ENCODE measurements at places on chromosomes 7 and 10.

DNA sequence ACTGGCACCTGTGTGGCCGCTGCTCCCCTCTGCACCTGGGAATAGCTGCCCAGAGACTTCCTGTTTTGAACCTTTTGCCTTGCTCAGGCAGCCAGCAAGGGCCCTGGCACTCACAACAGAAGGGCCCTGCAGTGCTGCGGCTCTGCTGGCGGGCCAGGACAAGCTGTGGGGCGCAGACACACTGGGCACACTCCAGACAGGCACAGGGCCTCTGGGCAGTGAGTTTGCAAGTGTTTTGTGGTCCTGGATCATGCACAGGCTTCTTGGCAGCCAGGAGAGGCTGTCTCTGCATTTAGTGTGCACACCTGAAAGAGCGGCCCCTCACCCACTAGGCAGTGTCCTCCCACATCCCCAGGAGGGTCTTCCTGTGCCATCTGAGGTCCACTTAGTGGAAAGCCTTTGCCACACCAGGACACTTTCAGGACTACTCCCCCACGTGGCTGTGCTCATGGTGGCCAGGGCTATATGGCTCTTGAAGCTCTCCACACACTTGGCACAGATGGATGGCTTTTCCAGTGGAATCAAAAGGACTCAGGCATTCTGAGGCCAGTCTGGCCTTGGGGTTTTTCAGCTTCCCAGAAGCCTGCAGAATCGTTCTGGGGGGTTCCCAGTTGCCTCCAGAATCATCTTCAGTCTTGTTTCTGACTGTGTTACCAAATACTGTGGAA is 5.0 kb upstream of the ATP6V0E2 start:
- DNase-seq = no peak

- no peak for DNase-seq
Observed at GRCh38 chr7:111763221-111763801, 201.0 kb upstream of the IMMP2L start.

- no peak for DNase-seq
Observed at GRCh38 chr7:28759475-28759971, 198.6 kb downstream of the TRIL start.

DNA sequence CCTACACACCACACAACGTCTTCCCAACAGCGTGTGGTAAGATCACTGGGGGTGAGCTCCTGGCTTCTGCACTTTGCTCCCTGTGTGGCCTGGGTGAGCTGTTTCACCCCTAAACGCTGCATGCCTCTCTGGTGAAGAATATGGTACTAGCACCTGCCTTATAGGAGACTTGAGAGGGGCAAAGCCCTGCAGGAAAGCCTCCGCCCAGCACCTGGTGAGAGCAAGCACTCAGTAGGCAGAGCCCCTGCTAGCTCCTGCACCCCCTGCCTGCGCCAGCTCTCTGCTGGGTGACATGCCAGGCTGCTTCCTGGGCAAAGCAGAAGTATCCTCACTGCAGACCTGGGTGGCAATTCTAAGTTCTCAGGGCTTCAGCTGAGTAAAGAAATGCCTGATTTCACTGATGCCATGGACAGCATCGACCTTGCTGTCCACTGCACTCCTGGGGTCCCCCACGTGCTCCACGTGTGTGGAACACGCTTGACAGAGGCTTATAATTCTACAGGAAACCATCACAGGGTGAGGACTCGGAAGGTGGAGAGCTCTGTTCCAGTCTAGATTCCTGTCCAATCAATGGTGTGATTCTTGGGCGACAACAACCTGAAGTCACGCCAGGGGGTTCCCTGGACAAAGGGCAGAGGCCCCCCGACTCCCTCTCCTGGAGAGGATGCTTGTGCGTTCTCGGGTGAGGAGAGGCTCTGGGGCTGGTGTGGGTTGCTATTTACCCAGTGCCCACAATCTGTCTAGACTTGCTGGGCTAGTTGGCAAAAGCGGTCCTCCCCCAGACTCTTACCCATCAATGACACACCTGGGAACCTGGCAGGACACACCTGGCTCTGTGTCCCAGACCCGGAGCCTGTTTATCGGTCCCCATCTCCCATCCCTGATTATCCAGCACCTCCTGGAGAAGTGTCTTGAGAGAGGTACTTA is 5.0 kb upstream of the CALML5 start:
- DNase-seq = no peak

DNA sequence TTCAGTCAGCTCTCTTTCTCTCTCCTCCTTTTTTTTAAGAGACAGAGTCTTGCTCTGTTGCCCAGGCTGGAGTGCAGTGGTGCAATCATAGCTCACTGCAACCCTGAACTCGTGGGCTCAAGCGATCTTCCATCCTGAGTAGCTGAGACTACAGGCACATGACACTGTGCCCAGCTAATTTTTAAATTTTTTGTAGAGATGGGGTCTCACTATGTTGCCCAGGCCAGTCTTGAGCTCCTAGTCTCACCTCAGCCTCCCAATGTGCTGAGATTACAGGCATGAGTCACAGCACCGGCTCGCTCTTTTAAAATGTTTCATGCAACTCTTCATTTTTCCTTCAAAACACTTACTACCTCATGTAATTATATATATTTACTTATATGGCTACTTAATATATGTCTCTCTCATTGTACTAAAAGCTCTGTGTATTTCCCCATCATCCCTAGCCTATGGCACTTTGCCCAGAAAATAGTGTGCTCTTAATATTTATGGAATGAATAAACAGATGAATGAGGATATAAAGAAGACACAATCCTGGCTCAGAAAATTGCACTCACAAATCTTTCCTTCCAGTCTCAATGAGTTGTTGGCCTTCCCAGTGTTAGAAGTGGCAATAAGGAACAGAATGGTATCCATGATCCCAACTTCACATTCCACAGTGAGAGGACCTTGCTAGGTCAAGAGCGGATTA is 33.9 kb downstream of the EBLN1 start:
- DNase-seq = no peak

DNA sequence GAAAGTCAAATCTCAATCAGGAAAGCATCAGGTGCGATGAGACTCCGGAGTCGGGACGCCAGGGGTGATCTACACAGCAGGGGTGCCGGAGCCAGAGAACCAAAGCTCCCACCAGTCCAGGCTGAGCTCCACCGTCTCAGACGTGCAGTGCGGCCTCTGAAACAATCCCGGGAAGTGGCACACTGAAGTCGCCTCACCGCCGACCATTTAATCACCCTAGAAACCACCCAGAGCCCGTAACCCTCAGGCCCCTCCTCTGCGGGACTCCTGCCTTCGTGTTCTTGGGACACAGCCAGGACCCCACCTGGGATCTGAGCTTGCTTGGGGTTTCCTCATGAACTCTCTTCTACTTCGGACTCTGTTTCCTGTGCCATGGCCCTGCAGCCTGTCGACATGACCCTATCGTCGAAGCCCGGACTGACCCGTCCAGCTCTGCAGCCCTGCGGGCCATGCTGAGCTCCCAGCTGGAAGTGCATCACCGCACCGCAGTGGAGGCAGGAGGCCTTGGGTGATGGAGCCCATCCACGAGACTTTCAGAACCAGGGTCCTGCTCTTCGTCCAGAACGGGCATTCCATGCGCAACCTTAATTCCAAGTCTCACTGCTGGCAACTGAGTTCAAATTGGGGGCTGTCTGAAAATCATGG is 266.4 kb downstream of the PTPRN2 start:
- DNase-seq = no peak

Measured in NCI-H187 (cell line).